ENCODE measurements at places on chromosomes 16 and 17.

GRCh38 chr16:15483857-15484256 is 49.5 kb downstream of the BMERB1 start:
- no peak for DNase-seq

GRCh38 chr17:19579867-19580565 is 46.4 kb downstream of the SLC47A1 start:
- no peak for DNase-seq

DNA sequence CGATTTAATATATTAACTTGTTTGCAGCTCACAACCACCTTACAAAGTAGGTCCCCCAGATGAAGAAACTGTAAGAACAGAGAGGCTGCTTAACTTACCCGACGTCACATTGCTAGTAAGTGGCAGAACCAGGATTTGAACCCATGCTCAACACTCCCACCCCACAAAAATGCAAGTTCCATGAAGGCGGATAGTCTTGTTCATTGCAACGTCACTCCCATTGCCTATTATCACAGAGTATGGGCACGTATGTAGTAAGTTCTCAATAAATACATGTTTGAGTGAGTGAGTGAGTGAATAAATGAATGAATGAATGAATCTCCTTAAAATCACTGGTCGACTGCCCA is 1.1 kb downstream of the USP31 start:
- no peak for DNase-seq

DNA sequence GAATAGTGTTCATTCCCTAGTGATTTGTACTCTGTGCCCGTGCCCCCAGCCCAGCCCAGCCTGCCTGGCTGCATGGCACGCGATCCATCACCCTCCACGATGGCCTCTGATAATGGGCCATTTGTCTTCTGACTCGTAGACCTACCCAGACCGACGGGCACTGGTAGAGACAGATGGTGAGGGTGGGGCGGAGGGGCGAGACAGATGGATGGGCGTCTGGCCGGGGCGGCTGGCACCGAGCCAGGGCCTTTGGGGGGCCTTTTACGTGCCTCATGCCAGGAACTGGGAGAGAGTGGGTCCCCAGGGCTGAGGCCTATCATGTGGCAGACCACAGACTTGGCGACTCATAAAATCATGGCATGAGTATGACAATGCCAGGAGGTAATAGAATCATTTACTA is 25.4 kb downstream of the CRHR1 start:
- DNase-seq, result no peak

DNA sequence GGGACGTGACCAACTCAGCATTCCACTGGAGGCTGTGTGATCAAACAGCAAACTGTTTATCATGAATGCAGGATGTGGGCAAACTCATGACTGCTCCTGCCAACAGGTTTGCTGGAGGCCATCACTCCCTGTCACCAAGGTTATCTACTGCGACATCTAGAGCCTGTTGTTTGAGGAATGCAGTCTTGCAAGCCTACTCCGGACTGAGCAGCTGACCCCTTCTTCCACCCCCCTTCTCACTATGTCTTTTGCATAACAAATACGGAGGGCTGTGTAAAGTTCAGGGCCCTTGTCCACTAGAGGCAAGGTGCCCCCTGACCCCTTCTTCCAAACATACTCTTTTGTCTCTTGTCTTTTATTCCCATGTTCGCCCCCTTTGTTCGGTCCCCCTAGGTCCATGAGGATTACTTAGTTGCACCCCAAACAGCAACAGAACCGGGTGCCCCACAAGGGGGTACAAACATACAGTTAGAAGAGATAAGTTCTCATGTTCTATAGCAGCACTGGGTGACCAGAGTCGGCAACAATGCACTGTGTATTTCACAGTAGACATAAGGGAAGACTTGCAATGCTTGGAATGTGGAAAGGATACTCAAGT is 28.7 kb downstream of the MEAK7 start:
- DNase-seq, result no peak

DNA sequence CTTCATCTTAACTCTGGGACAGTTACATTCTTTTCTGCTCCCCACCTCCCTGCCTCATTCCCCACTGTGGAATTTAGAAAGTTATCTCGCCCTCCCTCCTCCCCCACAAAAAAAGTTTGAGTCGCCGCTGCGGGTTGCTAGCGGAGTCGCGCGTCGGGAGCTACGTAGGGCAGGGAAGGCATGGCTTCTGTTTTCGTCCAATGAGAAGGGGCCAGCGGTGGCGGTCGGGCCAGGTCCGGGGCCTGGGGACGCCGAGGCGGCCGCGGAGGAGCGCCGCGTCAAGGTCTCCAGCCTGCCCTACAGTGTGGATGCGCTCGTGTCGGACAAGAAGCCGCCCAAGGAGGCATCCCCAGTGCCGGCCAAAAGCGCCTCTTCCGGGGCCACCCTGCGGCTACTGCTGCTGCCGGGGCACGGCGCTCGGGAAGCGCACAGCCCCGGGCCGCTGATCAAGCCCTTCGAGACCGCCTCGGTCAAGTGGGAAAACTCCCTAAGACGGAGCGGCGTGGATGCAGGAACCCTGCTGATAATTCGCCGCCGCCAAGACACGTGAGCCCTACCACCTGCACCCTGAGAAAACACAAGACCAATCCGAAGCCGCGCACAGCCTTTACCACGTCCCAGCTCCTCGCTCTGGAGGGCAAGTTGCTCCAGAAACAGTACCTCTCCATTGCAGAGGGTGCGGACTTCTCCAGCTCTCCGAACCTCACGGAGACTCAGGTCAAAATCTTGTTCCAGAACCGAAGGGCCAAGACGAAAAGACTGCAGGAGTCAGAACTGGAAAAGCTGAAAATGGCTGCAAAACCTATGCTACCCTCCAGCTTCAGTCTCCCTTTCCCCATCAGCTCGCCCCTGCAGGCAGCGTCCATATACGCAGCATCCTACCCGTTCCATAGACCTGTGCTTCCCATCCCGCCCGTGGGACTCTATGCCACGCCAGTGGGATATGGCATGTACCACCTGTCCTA is 8.9 kb downstream of the OR4D1 start:
- DNase-seq, result peak; percentile 43

GRCh38 chr16:78506367-78507193 is 407.1 kb downstream of the WWOX start:
- DNase-seq, result no peak

DNA sequence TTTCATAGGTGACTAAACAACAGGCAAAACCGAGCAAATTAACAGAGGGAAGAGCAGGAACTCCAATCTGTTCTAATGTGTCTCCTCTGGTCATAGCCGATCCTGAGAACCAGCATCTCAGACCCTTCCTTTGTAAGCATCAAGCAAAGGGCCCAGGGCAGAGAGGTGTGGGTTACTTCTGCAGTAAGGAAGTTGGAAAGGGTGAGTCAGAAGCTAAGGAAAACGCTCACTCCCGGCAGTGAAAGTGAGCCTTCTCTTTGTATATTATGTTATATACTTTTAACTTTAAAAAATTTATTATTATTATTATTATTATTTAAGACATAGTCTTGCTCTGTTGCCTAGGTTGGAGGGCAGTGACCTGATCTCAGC is 77.7 kb downstream of the MRM3 start:
- no peak for DNase-seq

GRCh38 chr16:17431012-17431411 is 39.7 kb downstream of the XYLT1 start:
- no peak for DNase-seq

DNA sequence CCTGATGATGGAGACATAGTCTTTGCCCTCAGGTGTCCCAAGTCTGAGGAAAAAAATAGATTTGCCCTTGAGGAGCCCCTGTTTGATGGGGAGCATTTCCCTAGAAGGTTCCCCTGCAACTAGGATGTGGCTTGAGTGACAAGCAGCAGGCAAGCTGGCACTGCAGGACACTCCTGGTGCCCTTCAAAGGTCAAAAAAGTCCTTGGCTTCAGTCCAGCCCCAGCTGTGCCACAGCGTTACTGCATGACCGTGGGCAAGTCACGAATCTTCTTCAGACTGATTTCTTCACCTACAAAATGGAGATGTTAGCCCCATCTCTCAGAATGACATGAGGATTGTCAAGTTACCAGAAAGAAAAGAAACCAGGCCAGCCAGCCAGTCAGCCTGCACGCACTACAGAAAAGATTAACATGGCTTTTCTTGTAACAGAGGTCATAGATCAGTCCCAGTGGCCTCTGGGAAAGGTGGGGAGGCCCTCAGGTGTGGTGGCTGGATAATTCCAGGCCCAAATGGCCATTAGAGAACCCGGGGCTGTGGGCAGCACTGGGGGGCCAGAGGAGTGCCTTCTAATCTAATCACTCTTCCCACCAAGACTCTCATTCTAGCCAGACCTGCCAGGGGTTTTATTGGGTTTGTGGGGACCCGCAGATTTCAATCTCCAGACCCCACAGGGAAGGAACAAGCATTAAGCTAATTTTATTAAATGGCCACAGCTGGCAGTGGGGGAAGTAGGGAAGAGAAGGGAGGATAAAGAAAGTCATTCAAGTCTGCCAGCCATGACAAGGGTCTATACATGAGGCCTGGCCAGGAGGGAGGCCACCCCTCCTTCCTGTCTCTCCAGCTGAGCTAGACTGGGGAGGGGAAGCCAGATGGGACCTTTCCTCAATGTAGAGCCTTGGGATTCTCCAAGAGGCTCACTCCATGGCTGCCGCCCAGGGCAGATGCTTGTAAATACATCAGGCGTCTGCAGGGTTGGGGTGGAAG is 9.7 kb upstream of the KIF18B start:
- no peak for DNase-seq

- no peak for DNase-seq
Measured at GRCh38 chr16:11121083-11121608, 134.9 kb downstream of the SOCS1 start.

- no peak for DNase-seq
Measured at GRCh38 chr17:39663688-39664580, 1.2 kb upstream of the TCAP start.

- DNase-seq, result no peak
Measured at GRCh38 chr17:79802736-79803420, 6.0 kb upstream of the CBX8 start.

- DNase-seq, result no peak
Measured at GRCh38 chr17:13996748-13997147, 72.6 kb upstream of the COX10 start.

DNA sequence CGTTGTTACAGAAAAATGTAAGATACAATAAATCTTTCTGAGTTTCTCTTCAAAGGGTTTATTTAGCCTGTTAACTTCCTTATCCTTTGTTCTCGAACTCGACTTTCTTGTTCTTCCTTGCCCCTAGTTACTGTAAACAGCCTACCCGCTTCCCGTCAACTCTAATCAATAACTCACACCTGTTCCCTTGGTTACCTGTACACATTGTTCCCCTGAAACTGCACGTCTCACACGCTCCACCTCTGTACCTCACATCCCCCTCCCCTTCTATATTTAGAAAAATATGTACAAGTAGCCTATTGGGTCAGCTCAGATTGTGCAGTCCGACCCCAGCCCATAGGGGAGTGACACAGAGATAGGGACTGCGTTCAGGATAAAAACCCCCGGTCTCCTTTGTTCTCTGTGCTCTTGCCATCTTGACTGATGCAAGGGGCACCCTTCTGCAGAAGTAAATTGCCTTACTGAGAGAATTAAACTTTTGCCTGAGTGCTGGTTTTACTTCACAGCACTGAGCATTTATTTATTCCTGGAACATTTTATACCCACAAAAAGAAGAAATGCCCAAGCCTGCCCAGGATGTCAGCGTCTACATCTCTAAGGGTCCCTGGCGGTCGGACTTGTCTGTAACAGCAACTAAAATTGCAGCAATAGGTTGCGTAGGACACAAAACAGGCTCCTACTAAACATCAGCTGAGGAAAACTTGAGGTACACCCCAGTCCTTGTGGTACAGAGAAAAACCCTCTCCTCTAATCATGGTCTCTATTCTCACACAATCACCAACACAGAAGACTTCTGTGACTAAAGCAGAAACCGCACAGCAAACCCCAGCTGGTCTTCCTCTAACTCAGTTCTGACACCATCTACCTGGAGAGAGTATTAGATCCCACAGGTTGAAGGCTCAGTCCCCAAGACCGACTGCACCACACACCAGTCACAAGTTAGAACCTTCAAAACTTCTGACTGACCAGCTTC is 11.3 kb downstream of the WDR45B start:
- DNase-seq, result no peak

DNA sequence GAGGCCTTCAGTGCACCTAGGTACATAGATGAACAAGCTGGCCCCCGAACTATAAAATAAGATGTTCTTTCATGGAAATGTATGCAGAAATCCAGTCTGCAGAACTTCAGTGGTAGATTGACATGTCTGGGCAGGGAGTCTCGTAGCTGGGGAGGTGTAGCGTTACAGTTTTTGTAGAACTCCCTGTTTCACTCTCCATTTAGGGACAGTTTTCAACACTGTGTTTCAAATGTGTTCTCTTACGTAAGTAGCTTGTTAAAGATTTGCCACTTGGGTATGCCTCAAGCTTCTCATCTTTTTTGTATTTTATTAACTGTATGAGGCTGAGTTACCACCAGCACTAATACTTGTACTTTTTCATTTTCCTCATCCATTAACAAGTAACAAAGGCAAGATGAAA is 46.6 kb downstream of the PLD6 start:
- no peak for DNase-seq

DNA sequence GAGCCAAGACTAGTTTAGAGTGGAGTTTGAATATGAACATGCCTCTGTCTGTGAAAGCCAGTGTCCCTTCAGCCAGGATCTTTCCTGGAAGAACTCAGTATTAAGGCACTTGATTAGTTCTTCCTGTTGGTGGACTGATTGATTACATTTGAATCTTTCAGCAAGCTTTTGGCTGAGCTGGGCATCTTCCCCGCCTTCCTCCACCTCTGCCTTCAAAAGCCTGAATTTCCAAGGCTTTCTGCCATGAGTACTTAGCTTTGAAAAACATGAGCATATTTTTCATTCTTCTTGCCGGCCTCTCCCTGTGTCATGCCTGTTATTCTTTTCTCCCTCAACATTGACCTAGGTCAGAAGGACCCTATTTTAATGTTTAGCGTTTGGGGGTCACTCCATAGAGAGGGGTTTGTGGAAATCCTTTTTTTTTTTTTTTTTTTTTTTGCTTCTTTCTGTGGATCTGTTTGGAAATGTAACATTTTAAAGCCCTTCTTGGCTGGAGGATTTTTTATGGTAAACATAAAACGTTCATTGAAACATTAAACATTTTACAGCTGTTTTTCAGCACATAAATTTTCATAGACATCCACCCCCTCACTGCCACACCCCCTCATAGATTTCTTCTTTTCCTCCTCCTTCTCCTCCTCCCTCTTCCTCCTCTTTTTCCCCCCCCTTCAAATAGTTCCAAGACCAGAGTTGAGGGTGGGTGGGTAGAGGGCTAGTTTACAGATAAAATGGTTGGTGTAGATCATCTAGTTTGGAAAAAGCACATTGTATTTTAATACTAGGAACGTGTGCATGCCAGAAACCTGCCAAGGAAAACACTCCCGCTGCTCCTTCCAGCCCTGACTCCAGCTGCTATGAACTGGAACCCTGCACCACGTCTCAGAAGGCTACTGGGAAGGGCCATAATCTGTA is 645.9 kb downstream of the WWOX start:
- DNase-seq, result no peak

Data from activated CD4-positive, alpha-beta T cell treated with anti-CD3 and anti-CD28 coated beads, Interleukin-2, amount 50 U/mL, for 24 hours (primary cell).